ENCODE measurements at places on chromosomes 7 and 10. TPM values are rescaled to one million over a fixed set of nuclear protein-coding genes. Genes with fewer than 3 reads are reported as not detected.

DNA sequence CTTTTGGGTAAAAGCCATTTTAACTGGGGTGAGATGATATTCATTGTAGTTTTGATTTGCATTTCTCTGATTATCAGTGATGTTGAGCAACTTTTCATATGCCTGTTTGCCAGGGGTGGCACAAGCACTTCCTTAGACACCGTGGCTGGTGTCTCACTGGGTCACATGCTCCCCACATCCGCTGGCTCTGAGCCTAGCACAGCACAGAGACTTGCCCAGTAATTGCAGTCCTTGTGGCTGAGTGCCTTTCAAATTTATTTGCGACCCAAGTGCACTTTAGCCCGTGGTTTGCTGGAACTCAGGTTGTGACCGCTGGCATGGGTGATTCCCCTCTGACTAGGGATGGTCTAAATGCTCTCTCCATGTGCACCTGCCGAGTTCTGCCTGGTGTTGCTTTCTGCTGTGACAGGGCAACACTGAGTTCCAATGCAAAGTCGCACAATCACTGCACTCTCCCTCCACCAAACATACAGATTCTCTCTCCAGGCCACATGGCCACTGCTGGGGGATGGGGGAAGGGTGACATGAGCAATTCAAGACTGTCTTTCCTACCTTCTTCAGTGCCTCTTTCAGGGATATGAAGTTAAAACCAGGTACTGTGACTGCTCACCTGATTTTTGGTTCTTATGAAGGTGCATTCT lies 66.5 kb downstream of the ZNF277 start:
- no peak for DNase-seq

Gene SFTPA1
- total RNA-seq = not detected

- no peak for DNase-seq
Measured at GRCh38 chr10:51103554-51104217, 29.4 kb downstream of the PRKG1 start.

DNA sequence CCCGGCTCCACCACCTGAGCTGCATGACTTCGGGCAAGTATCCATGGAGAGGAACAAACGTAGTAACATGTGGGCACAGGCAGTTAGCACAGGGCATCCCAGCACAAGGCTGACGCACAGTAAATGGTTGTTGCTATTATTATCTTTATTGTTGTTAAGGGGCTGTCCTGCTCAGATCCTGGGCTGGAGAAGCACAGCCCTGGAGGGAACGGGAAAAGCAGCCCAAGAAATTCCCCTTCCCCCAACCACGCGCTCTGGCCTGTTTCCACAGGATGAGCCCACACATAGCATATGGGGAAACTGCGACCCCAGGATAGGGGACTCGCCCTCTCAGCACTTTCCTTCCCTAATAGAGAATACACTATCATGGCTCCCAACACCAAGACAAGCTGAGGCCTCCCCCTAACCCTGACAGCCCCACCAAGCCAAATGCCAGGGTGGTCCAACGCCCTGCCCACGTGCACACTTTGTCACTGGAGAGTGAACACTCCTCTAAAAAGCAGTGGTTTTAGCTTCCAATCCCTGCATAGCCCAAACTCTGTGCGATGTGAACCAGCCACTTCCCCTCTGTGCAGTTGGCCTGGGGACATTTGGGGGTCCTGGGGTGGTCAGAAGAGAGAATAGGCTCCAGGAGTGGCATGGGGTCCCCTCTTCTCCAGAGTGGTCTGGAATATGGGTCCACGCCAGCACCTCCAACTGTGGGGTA lies 11.0 kb downstream of the PSD start:
- no peak for DNase-seq

DNA sequence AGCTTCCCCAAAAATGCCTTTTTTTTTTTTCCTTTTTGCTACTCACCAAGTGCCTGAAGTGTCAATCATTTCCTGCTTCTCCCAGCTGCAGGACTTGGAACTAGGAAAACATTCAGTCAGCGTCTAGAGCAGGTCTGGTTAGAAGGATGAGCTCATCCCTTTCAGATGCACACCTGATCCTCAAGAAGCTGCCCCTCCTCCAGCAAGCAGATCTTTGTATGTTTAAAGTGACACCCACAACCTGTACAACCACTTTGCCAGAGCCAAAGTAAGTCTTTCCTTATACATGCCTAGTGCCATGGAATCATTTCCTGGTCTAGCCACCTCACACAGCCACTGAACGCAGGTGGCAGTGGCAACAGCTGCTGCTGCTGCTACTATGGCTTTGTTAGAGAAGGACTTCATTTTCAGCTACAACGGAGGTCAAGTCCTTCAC lies 10.4 kb upstream of the USP54 start:
- no peak for DNase-seq

- no peak for DNase-seq
Measured at GRCh38 chr10:7337431-7338171, 73.2 kb downstream of the SFMBT2 start.

GRCh38 chr7:126843336-126843735 lies 409.4 kb downstream of the GRM8 start:
- DNase-seq = no peak

Gene NPC1L1
- not detected for total RNA-seq

GRCh38 chr7:18019555-18019954 lies 8.1 kb downstream of the PRPS1L1 start:
- DNase-seq = no peak

DNA sequence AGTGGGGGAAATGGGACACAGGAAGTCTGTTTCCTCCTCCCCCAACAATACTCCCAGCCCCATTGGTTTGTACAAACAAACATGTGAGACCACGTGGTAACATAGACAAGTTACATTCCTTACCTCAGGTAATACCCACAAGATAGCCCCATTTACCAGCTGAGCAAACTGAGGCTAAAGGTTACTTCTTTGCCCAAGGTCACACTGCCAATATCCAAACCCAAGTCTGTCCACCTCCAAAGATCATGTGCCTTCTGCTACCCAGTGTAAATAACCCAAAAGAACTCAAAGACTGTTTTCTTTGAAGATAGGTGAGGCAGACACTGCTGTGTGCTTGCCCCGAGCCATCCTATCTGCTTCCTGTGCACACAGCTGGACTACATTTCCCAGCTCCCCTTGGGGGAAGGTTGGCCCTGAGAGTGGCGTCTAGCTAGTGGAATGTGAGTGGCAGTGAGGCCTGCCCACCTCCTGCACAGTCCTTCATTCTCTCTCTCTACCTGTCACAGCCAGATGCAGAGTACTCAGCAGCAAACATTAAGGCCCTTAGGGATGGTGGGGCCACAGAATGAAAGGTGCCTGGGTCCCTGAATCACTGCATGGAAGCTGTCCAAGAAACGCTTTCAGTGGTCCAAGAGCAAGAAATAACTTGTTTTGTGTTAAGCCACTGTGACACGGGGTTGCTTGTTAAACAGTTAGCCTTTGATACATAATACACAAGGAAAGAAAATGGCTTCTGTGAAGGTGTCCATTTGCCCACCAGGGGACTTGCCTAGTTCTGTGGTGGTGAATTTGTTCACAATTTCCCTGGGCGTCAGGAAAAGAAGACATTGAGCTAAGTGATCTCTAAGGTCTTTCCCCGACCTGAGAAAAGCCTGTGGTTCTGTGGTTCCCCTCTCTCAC lies 257.7 kb upstream of the NFE2L3 start:
- DNase-seq = no peak

DNA sequence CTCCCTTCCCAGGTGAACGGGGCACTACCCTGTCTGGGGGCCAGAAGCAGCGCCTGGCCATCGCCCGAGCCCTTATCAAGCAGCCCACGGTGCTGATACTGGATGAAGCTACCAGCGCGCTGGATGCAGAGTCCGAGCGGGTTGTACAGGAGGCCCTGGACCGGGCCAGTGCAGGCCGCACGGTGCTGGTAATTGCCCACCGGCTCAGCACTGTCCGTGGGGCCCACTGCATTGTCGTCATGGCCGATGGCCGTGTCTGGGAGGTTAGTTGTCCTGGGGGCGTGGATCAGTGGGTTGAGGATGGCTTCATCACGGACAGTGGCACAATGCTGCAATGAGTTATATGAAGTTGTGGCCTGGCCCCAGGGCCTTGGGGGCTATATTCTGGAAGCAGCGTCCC lies 4.4 kb upstream of the ASIC3 start:
- no peak for DNase-seq

- DNase-seq = no peak
Measured at GRCh38 chr10:98852686-98853085, 383.0 kb downstream of the HPSE2 start.

- DNase-seq = no peak
Measured at GRCh38 chr10:92829042-92829785, 19.1 kb upstream of the EXOC6 start.

All from osteocyte (in vitro differentiated cells).